ENCODE measurements at places on chromosomes 13 and 19.
A peak's percentile ranks its signal among the peaks of the same experiment; 100 is the strongest.

DNA sequence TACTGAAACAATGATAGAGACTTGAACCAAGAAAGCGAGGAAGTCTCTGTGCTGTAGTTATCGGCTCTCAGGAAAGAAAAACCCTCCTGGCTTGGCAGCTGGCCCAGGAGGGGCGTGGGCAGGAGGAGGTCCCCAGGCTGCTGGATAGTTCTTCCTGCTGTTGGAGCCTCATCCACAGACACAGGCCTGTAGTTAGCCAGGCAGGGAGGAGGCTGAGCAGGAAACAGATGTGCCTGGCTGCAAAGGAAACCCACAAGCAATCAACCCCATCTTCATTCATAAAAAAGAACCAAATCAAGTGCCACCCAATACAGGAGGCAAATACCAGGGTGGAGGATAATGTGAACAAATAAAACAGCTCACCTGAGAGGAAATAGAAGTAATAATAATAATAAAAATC is 86.2 kb downstream of the IRS2 start:
- no peak for DNase-seq

- DNase-seq, result peak; percentile 70
Observed at GRCh38 chr19:4909156-4909896, at the start of gene UHRF1. Gene UHRF1 (plus strand): TSS chr19:4909501. CDS start chr19:4910886, 1,385 bp downstream.

DNA sequence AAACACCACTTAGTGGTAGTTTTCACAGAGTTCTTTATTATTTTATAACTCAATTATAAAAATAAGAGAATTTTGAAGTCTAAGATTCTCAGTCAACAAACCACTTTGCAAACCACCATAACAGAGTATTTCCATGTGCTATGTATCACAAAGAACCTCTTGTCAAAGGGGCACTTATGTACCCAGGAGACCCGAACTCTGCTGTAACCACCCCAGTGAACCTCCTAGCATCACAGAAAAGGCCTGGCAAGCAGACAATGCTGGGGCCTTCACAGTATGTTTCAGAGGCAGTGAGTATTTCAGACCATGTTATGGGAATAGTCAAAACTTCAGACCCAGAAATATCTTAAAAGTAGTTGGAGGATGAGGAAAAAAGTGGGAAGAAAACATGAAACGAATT is 714.1 kb downstream of the EFNB2 start:
- DNase-seq, result no peak

DNA sequence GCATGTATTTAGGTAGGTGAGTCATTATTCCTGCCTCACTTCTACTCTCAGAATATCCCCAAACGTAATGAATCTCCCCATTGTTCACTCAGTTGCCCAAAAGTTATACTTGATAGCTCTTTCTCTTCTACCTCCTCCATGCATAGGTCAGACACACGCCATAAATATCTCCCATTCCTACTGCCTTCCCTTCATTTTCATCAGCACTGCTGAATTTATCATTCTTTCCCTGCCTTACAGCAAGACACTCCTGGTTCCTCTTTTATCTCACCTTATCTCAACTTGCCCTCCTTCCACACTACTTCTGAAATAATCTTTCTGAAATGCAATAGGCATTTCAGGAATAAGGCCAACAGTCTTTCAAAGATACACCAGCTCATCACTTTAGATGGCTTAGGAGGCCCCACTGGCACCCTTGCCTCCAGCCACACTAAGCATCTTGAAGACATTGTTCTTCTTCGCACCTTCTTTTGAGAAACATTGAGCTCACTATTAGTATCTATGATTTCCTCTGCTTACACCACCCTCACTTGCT is 333.9 kb downstream of the MYO16 start:
- DNase-seq, result no peak

DNA sequence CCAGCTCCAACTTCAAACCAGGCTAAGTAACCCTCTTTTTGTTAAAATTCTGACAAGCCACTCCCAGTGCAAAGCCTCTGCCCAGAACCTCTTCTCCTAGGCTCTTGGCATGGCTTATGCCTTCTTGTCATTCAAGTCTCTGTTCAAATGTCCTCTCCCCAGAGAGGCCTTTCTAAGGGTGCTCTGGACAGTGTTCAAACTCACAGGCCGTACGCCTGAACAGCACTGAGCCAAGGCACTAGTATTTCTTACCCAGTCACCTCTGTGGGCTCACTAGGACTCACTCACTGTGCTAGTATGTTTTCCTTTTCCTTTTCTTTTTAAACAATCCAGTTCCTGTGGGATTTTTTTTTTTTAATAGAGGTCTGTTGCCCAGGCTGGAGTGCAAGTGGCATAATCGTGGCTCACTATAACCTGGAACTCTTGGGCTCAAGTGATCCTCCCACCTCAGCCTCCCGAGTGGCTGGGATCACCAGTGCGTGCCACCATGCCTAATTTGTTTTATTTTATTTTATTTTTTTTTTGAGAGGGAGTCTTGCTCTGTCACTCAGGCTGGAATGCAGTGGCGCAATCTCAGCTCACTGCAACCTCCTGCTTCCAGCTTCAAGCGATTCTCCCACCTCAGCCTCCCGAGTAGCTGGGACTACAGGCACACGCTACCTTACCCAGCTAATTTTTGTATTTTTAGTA is 2.3 kb upstream of the ASF1B start:
- DNase-seq, result no peak

DNA sequence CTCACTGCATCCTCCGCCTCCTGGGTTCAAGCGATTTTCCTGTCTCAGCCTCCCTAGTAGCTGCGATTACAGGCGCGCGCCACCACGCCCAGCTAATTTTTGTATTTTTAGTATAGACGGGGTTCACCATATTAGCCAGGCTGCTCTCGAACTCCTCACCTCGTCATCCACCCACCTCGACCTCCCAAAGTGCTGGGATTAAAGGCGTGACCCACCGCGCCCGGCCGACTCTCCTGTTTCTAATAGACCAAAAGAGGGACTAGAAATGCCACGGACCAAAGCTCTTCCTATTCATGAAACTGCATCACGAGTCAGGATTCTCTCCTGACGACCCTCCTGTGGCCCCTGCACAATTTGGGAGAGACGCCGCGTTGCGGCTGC is 563 bp downstream of the ZNF43 start:
- DNase-seq, result peak; percentile 15

DNA sequence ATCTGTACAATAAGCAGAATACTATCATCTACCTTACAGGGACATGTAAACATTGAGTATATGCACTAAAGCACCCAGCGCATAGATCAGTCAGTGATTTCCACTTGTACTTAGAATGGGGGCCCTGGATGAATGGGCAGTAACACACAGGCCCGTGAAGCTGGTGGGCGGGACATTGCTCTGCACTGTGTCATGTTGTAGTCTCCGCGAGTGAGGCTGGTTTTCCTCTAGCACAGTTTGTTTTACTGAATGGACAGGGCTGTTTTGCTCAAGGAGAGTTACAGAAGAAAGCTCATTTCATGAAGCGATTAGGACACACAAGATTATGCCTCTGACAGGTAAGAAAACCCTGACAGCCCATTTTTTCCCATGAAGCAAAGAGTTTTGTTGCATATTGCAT is 86.4 kb upstream of the SOX21 start:
- no peak for DNase-seq

DNA sequence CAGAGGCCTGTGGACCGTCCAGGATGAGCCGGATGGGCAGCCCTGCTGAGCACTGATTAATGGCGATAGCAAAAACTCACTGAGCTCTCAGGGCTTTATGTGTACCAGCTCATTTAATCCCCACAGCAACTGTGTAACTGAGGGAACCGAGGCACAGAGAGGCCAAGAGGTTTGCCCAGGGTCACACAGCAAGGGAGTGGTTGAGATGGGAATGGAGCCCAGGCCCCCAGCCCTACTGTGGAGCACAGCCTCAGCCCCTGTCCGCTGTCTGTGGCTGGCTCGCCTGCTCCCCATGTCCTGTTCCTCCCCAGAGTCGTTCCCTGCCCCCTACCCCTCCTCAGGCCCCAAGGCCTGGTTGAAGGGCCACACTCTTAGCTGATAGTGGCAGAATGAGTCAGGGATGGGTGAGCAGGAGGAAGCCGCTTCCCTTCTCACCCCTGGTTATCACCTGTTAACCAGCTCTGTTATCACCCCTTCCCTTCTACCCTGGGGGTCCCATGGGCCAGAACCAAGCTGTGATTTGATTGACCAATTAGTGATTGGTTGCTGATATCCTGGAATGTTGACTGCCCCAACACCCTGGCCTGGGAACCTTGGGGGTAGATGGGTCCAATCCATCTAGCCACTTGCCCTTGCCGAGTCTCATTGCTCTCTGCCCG is 21.2 kb downstream of the CAPN12 start:
- DNase-seq, result no peak

DNA sequence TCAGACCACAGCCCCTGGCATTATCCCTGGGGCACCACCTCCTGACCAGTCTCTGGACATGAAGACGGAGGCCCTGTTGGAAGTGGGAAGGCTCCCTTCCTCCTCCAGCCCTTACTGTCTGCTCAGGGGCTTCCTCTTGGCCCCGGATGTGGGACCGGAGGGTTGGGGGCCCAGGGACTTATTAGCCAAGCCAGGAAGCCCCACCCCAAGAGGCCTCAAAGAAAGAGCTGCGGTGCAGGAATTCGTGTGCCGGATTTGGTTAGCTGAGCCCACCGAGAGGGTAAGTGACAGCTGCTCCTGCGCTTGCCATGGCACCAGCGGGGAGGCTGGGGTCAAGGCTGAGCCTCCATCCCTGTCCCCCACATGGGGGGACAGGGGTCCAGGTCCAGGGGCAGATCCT is at the start of gene RETN:
TSS of gene RETN (plus strand) at position 208 of the 400 bp plus-strand sequence. CDS start 278 bp downstream, outside the sequence.
- no peak for DNase-seq

DNA sequence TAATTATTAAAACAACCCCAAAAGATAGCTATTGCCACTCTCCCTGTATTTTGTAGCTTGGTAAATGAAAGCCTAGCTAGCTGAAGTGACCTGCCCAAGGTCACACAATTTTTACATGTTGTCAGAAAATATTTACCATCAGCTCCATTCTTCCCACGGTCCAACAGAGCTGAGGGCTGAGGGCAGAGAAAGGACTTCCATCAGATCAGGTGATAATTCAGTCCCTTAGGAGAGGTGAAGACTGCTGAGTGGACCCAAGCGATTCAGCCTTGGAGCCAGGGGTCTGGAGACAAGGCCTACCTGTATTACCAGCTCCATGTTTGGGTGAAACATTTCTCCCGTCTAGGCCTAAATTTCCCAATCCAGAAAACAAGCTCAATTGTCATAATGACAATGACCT is 149.5 kb upstream of the TSHZ3 start:
- DNase-seq, result no peak

DNA sequence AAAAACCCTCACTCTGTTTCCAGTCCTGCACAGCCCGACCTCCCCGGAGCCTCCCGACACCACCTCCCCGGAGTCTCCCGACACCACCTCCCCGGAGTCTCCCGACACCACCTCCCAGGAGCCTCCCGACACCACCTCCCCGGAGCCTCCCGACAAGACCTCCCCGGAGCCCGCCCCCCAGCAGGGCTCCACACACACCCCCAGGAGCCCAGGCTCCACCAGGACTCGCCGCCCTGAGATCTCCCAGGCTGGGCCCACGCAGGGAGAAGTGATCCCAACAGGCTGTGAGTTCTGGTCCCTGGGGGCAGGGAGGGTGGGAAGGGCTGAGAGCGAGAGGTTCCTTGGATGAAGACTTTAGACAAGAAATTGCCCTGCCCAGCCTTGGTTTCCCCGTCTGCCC is 5.4 kb downstream of the MADCAM1 start:
- no peak for DNase-seq

DNA sequence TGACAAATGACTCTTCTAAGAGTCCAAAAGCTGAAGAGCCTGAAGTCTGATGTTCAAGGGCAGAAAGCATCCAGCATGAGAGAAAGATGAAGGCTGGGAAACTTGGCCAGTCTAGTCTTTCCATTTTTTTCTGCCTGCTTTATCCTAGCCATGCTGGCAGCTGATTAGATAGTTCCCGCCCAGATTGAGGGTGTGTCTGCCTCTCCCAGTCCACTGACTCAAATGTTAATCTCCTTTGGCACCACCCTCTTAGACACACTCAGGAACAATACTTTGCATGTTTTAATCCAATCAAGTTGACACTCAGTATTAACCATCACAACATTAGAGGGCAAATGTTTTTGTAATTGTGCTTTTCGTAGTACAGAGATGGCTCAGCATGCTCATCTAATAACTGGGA is 267.5 kb upstream of the KLHL1 start:
- no peak for DNase-seq

DNA sequence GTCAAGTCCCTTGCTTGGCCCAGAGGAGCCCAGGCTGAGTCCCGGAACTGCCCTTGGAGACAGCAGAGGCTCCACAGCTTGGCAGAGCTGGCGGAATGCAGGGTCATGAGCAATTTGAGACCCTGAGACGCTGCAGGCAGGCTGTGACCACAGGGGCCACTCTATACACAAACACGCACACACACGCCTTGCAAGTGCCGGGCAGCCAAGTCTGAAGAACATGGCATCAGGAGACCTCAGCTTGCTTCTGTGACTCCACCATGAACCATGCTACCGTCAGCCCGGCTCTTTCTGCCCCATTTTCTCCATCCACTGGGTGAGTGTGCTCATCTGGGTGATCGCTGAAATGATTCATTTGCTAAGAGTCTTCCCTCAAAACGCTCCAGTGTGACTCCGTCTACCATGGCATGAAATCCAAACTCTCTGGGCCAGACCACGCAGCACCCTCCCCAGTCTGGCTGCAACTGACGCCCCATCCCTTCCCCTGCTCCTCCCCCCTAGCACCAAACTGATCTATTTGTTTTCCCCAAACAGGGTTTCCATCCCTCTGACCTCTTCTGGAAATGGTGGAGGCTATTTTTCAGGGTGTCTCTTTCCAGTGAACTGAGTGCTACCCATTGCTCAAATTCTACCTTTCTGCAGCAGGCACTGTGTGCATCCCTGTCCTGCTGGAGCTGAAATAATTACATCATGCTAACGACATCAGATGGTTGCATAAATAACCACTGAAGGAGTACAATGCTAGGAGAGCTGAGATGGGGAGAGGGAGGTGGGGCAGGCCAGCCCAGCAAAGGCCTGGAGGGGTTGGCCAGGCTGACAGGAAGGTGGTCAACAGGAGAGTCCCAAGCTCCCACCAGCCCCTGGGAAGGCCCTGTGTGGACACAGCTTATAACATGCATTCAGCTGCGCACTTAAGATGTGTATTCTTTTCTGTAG is 3.1 kb downstream of the CARS2 start:
- DNase-seq, result no peak

GRCh38 chr13:79932556-79932955 is 408.4 kb downstream of the SPRY2 start:
- DNase-seq, result no peak

GRCh38 chr19:56189785-56190184 is 7.8 kb downstream of the ZSCAN5B start:
- DNase-seq, result no peak

GRCh38 chr13:91136806-91137205 is 210.7 kb upstream of the MIR17HG start:
- DNase-seq, result no peak

DNA sequence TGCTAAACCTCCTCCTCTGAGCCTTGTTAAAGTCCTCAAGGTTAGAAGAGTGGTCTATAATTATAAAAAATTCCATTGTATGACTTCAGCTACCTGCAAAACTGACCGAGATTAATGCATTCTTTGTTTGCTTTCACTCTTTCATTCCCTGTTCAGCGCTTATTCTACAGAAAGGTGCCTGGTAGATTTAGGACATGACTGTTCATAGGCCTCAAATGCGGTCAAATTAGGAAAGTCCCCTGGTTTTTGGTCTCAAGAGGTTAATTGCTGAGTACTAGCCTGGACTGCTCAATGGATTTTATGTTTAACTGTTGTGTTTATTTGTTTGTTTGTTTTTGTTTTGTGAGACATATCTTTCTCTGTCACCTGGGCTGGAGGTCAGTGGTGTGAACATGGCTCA is 35.4 kb downstream of the KL start:
- no peak for DNase-seq

- DNase-seq, result no peak
Observed at GRCh38 chr19:5877882-5878281, 7.5 kb upstream of the FUT5 start.
